ENCODE measurements at places on chromosomes 12 and 14.

GRCh38 chr12:49947593-49948226 is 2.8 kb upstream of the AQP2 start:
- H3K27me3 ChIP-seq, result no peaks in the 10 kb centered on the region
- no peak for DNase-seq
- H3K4me1 ChIP-seq, result peaks cover 3% of the 10 kb centered on the region
- no peaks in the 10 kb centered on the region for H3K36me3 ChIP-seq
- no peak overlapping the region for H3K27ac ChIP-seq

DNA sequence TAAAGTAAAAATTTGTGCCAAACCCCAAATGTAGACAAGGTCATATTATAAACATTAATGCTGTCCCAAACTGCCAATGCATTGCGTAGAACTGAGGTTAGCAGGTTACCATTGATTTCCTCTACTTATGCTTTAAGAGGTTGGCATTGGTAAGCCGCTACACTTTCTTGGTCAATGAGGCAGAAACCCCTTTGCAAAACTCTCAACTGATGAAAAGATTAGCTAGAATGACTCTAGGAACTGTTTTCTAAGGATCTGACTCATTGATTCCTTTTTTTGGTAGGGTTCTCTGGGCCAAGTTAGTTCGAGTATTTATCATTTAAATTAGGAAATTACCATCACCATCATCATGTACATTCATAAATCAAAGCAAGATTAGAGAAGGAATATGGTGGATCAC is 44.6 kb downstream of the HMGA2 start:
- no peak for DNase-seq
- peaks cover 65% of the 10 kb centered on the region for H3K36me3 ChIP-seq
- H3K4me3 ChIP-seq, result no peak overlapping the region
- peak overlapping the region; percentile 21 for H3K27ac ChIP-seq

DNA sequence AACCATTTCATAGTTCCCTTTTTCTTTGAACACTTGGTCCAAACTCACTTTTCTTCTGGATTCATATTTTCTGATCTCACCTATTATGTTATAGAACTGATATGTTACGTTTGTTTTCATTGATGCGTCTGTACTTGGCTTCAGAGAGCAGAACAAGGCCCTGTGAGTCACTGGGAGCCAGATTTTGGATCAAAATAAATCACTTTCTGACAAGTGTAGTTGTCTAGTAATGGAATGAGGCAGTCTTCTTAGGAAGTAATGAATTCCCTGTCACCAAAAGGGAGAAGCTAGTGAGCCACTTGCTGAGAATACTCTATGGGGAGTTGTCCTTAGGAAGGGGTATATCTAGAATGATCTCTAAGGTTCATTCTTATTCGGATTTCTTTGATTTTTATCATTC is 10.2 kb downstream of the BICD1 start:
- no peaks in the 10 kb centered on the region for H3K36me3 ChIP-seq
- DNase-seq, result no peak
- H3K4me3 ChIP-seq, result no peak overlapping the region
- H3K27me3 ChIP-seq, result no peaks in the 10 kb centered on the region
- H3K4me1 ChIP-seq, result peaks cover 39% of the 10 kb centered on the region

GRCh38 chr12:118345355-118345754 is 27.4 kb downstream of the TAOK3 start:
- no peak overlapping the region for H3K4me3 ChIP-seq
- H3K36me3 ChIP-seq, result no peaks in the 10 kb centered on the region
- no peaks in the 10 kb centered on the region for H3K27me3 ChIP-seq
- no peak overlapping the region for H3K27ac ChIP-seq
- no peaks in the 10 kb centered on the region for H3K4me1 ChIP-seq

- DNase-seq, result no peak
- H3K27ac ChIP-seq, result no peak overlapping the region
- H3K36me3 ChIP-seq, result no peaks in the 10 kb centered on the region
Observed at GRCh38 chr12:32690927-32691326, 11.8 kb downstream of the DNM1L start.

Measured in HCT116 (cell line).